ENCODE measurements at places on chromosomes 6 and 20. TPM values are rescaled to one million over a fixed set of nuclear protein-coding genes. Genes with fewer than 3 reads are reported as not detected.

Gene PERP
- 15.6 TPM for total RNA-seq

Gene FERMT1
- total RNA-seq = 0.53 TPM

Gene KCNS1
- not detected for total RNA-seq

Gene VWA7
- 0.19 TPM for total RNA-seq

Gene CLVS2
- not detected for total RNA-seq

Gene GLO1
- total RNA-seq = 102 TPM

Gene PKHD1
- total RNA-seq = not detected

Gene DCDC2
- total RNA-seq = not detected
